ENCODE measurements at places on chromosomes 5 and 9. TPM values are rescaled to one million over a fixed set of nuclear protein-coding genes. Genes with fewer than 3 reads are reported as not detected.

DNA sequence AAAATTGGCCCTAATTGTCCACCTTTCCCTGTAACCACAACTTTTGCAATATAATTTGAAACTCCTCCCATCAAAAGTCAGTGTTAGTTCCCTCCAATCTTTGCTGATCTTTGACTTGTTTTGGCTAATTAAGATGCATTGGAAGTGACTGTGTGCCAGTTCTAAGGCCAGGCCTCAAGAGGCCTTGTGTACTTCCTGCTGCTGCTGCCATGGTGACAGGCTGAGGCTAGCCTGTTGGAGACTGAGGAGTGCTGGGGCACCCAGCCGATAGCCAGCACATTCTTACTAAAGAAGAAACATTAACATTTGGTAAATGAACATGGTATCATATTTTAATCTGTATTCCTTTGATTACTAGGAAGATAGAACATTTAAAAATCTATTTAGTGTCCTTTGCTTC is 86.5 kb downstream of the SREK1 start:
- DNase-seq = peak; percentile 80

The CCNJL gene
- total RNA-seq = 7.9 TPM

DNA sequence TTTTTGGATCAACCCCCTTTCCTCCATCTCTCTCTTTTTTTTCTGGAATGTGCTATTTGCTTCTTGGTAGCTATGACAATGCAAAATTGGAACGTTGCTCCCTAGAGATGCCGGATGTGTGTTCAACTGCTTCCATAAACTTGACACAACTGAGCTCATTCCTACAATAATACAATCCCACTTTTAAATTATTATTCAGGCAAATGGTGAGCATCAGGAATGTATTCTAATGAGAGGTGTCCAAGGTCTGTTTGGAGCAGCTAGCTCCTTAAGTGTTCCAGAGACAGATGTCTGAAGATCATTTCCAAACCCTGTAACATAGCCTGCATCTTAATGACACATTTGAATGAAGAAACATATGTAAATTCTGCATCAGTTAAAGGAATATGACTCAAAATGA is 518.4 kb downstream of the TAF11L14 start:
- DNase-seq = no peak

The CAMSAP1 gene
- 29.7 TPM for total RNA-seq

DNA sequence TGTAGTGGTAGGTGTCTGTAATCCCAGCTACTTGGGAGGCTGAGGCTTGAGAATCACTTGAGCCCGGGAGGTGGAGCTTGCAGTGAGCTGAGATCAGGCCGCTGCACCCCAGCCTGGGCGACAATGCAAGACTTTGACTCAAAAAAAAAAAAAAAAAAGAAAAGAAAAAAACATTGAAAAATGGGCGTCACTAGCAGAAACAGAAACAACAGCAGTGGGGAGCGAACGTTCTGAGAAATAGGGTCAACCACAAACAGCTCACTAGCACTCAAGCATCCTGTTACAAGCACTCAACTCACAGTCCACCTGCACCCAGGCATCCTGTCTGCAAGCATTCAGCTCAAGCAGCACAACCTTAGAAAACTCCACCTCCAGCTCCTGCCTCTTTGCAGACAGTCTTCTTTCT is 17.2 kb downstream of the TRIM14 start:
- no peak for DNase-seq

DNA sequence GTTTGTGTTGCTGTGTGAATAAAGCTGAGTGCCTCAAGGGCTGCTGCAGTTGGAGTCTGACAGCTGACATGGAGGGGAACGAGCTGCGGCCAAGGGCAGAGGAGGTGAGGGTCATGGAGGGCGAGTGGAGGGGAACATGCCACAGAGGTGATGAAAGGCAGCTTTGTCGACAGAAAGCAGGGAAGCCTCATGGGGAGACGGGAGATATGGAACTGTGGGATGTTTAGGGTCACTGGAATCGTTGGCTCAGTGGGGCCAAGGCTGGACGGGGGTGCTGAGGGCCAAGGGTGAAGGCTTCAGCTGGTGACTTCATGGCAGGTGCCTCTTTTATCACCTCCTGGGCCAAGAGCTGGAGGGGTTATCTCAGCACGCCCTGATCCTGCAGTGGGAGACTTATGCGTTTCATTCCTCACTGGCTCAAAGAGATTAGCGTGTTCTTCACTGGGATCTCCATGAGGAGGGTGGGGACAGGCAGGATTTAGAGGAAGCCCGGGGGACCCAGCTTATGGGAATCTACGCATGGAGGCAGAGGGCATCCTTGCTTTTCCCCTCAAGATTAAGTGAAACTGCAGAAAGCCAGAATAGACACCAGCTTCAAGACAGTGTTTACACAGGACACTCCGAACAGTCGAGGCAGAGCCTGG is 42.2 kb downstream of the FAM240B start:
- no peak for DNase-seq

The CDC14B gene
- 11.7 TPM for total RNA-seq

DNA sequence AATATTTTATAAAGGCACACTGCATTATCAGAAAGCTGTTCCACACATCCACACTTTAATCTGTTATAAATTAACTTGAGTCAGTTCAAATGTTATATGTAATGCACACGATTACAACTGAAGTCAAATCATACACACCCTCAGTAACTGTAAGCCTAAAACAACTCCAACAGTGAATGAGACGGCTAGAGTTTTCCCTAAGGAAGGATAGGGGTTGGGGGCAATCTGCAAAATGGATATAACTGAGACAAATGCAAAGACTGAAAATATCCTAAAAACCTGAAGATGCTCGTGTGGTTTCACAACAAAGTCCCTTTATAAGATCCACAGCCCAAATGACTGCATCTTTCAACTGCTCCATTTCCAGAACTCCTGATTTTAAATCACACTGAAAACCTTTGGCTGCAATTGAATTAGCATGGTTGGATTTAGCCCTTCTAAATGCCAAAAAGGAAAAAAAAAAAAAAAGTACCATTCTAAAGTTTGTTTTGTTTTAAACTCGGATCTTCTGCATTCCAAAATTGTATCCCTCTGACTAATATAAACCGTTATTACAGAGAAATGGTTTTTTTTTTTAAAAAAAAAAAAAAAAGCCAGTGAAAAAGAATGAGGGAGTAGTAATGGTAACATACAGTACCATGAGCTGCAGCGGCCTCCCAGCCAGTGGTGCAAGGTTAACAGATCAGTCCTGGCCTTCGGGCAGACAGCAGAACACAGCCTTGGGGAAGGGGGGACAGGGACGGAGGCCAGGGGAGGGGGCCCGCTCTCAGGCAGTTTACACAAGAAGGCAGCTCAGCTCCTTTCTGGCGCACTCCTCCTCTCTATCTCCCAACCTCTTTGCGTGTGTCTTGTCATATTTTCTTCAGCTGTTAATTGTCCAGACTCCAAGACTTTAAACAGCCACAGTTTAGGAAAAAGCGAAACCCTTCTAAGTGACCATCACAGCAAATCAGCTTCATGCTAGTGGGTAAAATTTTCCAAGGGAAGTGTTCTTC is 166.1 kb downstream of the BNC2 start:
- DNase-seq = no peak

DNA sequence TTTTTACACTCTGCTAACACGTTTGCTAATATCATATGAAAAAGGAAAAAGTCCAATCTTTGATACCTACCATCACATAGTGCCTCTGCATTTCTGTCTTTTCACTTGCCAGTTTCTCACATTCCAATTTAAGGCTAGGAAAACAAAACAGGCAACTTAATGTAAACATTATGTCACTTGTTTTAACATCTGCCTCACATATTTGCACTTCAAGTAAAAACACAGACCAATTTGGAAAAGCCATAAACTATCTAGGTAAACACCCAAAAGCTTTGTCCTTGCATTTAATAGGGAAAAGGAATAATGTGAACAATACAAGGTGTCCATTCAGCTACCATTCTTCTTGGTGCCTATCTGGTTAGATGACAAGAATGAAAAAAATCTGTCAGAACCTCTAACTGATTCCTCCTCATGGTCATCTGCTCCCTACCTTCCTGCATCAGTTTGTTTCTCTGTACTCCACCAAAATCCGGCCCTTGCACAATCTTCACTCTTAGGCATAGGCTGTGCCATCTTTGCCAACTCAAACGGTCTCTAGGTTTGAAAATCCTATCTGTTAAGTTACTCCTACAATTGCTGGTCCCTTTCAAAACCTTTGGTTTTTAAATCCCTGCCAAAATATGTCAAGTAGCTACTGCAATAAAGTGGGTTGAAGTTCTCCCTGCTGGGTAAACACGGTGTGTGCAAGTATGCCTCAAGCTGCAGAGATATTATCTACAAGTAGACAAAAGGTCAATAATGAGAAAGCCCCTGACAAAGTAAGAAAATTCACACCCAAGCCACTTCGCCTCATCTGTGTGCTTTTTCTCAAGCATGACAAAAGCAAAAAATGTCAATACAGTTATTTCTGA is 3.4 kb downstream of the TLE1 start:
- peak; percentile 56 for DNase-seq

GRCh38 chr5:123717139-123717538 is 205.2 kb downstream of the CSNK1G3 start:
- DNase-seq = no peak

Data from HT-29 (cell line).